Esophagus squamous epithelium (tissue), 5 donors: ENCODE measurements at places on chromosomes 6 and 20. TPM values are rescaled to one million over a fixed set of nuclear protein-coding genes. Genes with fewer than 3 reads are reported as not detected.
A peak's percentile ranks its signal among the peaks of the same experiment; 100 is the strongest.

DNA sequence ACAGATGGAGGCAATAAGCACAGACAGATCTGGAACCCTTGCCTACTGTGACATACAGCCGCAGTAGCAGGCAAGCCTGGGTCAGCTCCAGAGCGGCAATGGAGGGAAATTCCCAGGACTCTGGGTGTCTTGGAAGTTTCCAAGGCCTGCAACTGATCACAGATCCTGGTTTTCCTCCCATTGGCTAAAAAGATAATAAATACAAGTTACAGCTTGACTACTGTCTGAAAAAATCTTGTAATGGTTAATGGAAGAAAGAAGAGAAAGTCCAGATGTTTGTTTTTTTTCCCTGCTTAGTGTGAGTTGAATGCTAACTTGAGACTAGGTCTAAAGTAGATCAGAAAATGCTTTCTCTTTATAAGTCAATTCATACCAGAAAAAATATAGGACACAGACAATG, 307.6 kb downstream of the ALDH8A1 start:
- no peaks in the 10 kb centered on the region for H3K27me3 ChIP-seq
- no peaks in the 10 kb centered on the region for H3K36me3 ChIP-seq
- no peak overlapping the region for H3K4me3 ChIP-seq
- H3K4me1 ChIP-seq, result peaks cover 10% of the 10 kb centered on the region
- peak overlapping the region; percentile 81 for H3K27ac ChIP-seq
- no peak for DNase-seq

- no peak for DNase-seq
- no peak overlapping the region for H3K27ac ChIP-seq
- H3K36me3 ChIP-seq, result no peaks in the 10 kb centered on the region
- H3K27me3 ChIP-seq, result no peaks in the 10 kb centered on the region
Measured at GRCh38 chr6:126632271-126632670, 292.4 kb downstream of the CENPW start.

DNA sequence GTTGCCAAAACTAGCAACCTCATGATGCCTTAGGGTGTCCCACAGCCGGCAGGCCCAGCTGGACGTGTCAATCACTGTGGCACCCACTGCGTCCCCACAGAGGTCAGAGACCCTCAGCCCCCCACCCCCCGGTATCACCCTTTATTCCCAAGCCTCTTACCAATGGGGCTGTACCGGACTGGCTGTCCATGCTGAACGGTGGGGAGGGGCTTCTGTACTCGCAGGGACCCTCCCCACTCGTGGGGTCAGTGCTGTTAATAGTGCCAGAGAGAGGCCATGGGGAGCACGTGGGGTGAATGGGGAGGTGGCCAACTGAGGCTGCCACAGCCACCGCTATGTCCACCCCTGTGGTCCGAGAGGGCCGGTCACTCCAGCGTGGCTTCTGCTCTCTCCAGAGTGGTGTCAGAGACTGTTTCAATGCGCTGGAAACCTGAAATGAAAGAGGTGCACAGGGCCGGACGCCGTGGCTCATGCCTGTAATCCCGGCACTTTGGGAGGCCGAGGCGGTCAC, 68.6 kb downstream of the THBS2 start:
- no peaks in the 10 kb centered on the region for H3K4me1 ChIP-seq
- no peaks in the 10 kb centered on the region for H3K36me3 ChIP-seq
- no peak for DNase-seq
- H3K4me3 ChIP-seq, result no peak overlapping the region
- no peaks in the 10 kb centered on the region for H3K27me3 ChIP-seq
- H3K27ac ChIP-seq, result no peak overlapping the region

- peaks cover 11% of the 10 kb centered on the region for H3K4me1 ChIP-seq
- no peaks in the 10 kb centered on the region for H3K27me3 ChIP-seq
- H3K4me3 ChIP-seq, result no peak overlapping the region
- peaks cover 14% of the 10 kb centered on the region for H3K36me3 ChIP-seq
- no peak overlapping the region for H3K27ac ChIP-seq
Measured at GRCh38 chr20:10427060-10427692, 6.8 kb downstream of the MKKS start.

- no peak overlapping the region for H3K4me3 ChIP-seq
- H3K4me1 ChIP-seq, result no peaks in the 10 kb centered on the region
- DNase-seq, result no peak
- H3K27ac ChIP-seq, result peak overlapping the region; percentile 67
- H3K36me3 ChIP-seq, result no peaks in the 10 kb centered on the region
Measured at GRCh38 chr20:25006431-25007167, 14.0 kb upstream of the APMAP start.

DNA sequence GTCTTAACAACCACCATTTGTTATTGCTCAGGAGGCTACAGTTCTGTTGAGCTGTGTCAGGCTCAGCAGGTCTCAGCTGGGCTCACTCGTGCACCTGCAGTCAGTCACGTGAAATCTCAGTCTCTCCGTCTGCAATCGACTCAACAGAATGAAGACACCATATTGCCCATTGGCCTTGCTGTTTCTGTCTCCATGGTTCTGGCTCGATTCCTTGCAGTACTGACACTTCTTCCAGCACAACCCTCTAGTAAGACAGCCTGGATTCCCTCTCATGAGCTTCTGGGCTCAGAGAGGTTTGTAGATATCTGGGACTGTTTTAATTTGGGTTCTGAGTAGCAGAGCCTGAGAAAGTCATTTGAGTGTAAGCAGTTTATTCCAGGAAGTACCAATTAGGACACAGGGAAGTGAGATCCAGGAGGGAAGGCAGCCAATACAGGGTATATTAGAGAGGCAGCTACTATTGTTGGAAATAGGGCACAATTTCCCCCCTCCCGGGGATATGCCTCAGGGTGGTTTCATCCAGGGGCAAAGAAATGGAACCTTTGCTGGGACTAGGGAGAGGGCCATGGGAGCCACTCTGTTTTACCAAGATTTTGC, 87.4 kb upstream of the RALGAPA2 start:
- H3K27ac ChIP-seq, result no peak overlapping the region
- H3K27me3 ChIP-seq, result no peaks in the 10 kb centered on the region
- H3K36me3 ChIP-seq, result no peaks in the 10 kb centered on the region

DNA sequence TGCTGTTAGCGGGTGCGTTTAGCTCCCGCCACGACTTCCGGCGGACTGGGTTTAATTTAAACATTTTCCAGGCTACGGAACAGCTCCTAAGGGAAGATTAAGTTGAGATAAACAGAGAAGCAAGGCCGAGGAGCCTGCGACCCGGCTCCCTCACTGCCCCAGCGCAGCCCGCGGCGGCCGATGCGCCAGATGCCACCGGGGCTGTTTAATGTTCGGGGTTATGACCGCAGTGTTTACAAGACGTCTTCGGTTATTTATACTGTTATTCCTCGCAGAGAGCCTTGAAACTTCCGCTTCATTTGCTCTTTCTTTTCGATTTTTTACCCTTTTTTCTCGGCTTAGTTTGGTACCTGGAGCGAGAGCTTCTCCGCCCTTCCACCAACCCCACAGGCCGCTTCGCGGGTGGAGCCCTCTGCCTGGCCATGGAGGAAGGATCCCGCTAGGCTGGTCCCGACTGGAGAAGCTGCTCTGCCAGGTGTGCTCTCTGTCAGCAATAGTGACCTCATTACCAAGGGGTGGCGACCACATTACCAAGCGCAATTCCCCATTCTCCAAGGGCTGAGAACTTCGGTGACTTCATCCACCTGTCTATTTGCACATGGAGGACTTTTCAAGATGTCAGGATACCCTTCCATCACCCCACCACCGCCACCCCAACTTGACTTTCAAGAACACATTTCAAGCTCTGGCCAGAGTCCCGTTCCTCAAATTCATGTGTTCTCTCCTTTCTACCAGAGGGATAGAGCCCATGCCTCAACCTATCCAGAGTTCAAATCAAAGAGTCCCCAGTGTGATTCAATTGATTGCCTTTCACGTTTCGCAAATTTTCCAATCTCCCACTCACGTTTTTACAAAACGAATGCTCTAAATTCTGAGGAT, 4.1 kb downstream of the TCF21 start:
- DNase-seq, result no peak
- H3K4me3 ChIP-seq, result peak overlapping the region; percentile 57
- no peaks in the 10 kb centered on the region for H3K36me3 ChIP-seq
- H3K27ac ChIP-seq, result peak overlapping the region; percentile 41
- H3K4me1 ChIP-seq, result peaks cover 65% of the 10 kb centered on the region

GRCh38 chr6:41028561-41029412, 10.2 kb downstream of the UNC5CL start:
- H3K27me3 ChIP-seq, result no peaks in the 10 kb centered on the region
- H3K4me3 ChIP-seq, result peak overlapping the region; percentile 28
- H3K36me3 ChIP-seq, result no peaks in the 10 kb centered on the region
- peaks cover 15% of the 10 kb centered on the region for H3K4me1 ChIP-seq
- H3K27ac ChIP-seq, result peak overlapping the region; percentile 86

GRCh38 chr20:62818592-62819493, 2.0 kb downstream of the COL9A3 start:
- H3K36me3 ChIP-seq, result peaks cover 3% of the 10 kb centered on the region
- no peak for DNase-seq
- peak overlapping the region; percentile 4 for H3K27ac ChIP-seq
- peaks cover 10% of the 10 kb centered on the region for H3K27me3 ChIP-seq
- no peak overlapping the region for H3K4me3 ChIP-seq

- no peaks in the 10 kb centered on the region for H3K27me3 ChIP-seq
- peak within 1 kb of the TSS; percentile 28 for H3K4me3 ChIP-seq
- H3K27ac ChIP-seq, result peak within 1 kb of the TSS; percentile 83
- DNase-seq, result no peak
- peaks cover 12% of the 10 kb centered on the region for H3K4me1 ChIP-seq
- H3K36me3 ChIP-seq, result no peaks in the 10 kb centered on the region
Measured at GRCh38 chr6:31114541-31114878, at the start of gene PSORS1C1. TSS of gene PSORS1C1 (plus strand) at chr6:31114800. CDS start at chr6:31129633, 14,833 bp downstream.

GRCh38 chr6:118813775-118814174, 80.2 kb upstream of the ASF1A start:
- no peaks in the 10 kb centered on the region for H3K4me1 ChIP-seq
- H3K4me3 ChIP-seq, result no peak overlapping the region

- no peaks in the 10 kb centered on the region for H3K27me3 ChIP-seq
- DNase-seq, result no peak
- peaks cover 5% of the 10 kb centered on the region for H3K4me1 ChIP-seq
- no peaks in the 10 kb centered on the region for H3K36me3 ChIP-seq
Measured at GRCh38 chr6:113664909-113665308, 192.2 kb upstream of the MARCKS start.

GRCh38 chr20:675453-676314, at the start of gene SCRT2:
TSS of gene SCRT2 (minus strand) at chr20:675802. CDS start at chr20:675601, 201 bp downstream.
- H3K4me1 ChIP-seq, result peaks cover 8% of the 10 kb centered on the region
- H3K4me3 ChIP-seq, result no peak within 1 kb of the TSS
- peaks cover 99% of the 10 kb centered on the region for H3K27me3 ChIP-seq
- H3K27ac ChIP-seq, result no peak within 1 kb of the TSS
- H3K36me3 ChIP-seq, result no peaks in the 10 kb centered on the region

GRCh38 chr20:10004900-10005299, 29.9 kb upstream of the ANKEF1 start:
- no peaks in the 10 kb centered on the region for H3K27me3 ChIP-seq
- H3K36me3 ChIP-seq, result no peaks in the 10 kb centered on the region
- no peak overlapping the region for H3K4me3 ChIP-seq

The LAMP5 gene
- total RNA-seq, result not detected

The LAMA2 gene
- total RNA-seq, result 112 TPM

The KLC4 gene
- total RNA-seq, result 12.9 TPM

The MOG gene
- not detected for total RNA-seq

The TRIM40 gene
- not detected for total RNA-seq

The XKR7 gene
- not detected for total RNA-seq

The NNAT gene
- total RNA-seq, result not detected

The GABRR1 gene
- not detected for total RNA-seq

The JPH2 gene
- 32.0 TPM for total RNA-seq

The CNBD2 gene
- 15.3 TPM for total RNA-seq
